Vagina (tissue), 2 donors: ENCODE measurements at places on chromosomes 12 and 14.

DNA sequence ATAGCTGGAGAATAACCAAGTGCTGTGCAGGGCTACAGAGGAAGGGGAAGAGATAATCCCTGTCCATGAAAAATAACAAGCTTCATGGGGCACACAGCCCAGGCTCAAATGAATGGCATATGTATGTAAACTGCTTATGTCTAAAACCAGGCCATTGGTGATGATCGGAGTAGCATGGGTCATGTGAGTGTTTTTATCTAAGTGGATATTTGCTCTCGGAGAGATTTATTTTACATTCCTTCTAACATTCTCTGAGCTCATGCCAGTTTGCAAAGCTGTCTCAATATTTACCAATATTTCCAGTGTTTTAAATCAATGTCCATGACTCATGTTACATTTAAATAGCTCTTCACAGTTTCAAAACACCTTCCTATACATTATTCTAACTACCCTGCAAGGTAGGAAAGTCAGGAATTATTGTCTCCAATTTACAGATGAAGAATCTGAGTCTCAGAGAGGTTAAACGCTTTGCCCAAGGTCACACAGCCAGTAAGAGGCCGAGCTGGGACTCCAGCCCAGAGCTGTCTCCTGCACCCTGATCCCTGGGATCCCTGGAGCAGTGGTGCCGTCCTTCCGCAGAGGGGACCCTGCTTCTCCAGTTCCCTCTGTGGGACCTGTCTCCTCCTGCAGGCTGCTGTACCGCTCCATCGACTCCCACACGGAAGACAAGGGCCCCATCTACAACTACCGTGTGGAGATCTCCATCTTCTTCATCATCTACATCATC, 186.7 kb upstream of the FKBP4 start:
- no peak for DNase-seq

DNA sequence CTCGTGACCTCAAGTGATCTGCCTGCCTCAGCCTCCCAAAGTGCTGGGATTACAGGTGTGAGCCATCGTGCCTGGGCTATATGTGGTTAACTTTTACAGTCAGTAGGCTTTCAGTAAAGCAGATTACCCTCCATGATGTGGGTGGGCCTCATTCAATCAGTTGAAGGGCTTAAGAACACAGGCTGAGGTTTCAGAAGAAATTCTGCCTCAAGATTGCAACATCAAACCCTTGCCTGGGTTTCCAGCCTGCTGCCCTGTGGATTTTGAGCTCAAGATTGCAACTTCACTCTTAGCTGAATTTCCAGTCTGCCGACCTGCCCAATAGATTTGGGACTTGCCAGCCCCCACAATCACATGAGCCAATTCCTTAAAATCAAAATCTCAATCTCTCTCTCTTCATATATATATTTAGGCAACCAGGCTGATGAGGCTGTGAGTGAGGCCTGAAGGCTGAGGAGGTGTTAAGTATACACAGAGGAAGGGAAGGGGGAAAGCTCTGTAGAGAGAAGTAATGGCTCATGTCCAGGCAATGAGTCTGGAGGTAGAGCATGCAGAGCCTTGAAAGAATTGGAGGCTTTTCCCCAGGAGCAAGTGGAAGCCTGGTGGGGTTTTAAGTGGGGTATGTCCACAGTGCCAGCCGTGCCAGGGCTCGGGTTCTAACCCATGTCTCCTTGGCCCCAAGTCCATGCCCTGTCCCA, 33.3 kb upstream of the ACTN1 start:
- DNase-seq = no peak

DNA sequence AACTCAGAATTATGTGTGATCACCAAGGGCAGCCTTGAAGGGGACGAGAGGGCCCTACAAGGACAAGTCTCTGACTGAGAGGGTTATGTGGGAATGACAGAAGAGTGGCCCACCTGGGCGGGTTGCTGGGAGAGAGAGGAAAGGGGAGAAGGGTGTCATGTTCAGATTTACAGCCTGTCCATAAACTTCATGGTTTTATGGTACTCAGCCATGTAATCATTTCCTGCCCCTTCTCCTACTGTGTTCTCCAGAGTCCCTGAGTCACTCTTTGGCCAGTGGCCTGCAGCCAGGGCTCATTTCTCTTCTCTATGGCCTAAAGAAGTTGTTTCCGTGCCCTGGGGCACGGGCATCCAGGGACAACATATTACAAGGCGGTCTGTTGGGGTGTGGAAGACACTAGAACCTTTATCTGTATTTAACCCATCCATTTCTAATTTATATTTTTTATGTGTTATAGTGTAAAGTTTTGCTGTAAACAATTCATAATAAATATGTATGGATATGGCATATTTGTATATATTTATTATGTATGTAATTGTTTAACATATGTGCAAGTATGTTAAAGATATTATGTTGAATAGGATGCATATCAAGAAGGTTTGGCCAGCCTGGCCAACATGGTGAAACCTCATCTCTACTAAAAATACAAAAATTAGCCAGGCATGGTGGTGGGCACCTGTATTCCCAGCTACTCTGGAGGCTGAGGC, 26.9 kb downstream of the DDX47 start:
- DNase-seq = no peak

- DNase-seq = no peak
Observed at GRCh38 chr12:100026241-100026640, 41.5 kb upstream of the ANKS1B start.

- no peak for DNase-seq
Observed at GRCh38 chr14:82313889-82314288, 780.2 kb upstream of the SEL1L start.

- DNase-seq = no peak
Observed at GRCh38 chr14:89757313-89757939, 197.1 kb downstream of the EFCAB11 start.

GRCh38 chr14:83280719-83281118, 1747.1 kb upstream of the SEL1L start:
- no peak for DNase-seq

DNA sequence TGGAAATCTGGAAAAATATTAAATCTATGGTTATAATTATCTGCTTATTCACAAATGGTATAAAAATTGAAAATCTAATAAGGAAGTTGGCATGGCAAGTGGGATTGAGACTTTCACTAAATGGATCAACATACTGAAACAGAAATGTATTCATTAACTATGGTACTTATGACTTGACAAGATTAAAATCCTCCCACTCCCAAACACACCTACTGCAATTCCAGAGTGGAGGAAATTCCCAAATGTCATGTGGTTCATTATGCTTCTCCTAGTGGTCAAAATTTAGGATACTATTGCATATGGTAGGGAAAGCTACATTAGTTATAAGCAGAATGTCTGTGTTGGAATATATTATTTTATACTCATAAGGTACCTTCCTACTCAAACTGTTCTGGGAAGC, 265.3 kb upstream of the PRICKLE1 start:
- no peak for DNase-seq

DNA sequence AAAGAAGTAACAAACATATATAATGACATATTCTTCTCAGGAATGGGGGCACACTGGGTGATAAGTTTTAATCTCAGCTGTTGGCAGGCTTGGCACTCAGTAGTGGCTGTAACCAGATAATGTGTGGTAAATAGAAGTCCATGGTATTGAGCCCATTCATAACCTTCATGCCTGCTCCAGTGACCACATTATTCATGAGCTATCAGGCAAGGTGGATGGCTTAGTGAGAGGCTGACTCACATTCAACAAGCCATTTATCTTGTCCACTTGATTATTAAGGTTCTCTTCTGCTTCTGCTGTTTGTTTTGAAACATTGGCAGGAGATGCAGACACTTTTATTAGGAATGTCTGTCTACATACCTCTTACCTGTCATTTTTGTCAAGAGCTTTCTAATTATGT, 950.4 kb upstream of the LRFN5 start:
- DNase-seq = no peak

DNA sequence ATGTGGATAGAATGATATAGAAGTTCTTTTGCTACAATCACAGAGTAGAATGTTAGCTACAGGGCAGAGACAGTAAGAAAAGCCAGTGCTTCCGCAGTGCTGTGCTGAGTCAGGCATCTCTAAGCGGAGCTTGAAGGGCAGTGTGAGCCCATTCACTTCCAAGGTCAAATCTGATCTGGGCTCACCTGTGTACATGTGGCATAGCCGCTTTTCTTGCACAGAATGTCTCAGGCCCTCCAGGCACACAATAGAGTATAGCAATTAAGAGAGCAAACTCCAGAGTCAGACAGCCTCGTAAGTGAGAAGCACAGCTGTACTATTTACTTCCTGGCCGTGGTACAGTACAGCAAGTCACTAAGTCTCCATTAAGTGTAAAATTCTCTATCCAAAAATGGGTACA, 26.8 kb downstream of the CORO1C start:
- no peak for DNase-seq

DNA sequence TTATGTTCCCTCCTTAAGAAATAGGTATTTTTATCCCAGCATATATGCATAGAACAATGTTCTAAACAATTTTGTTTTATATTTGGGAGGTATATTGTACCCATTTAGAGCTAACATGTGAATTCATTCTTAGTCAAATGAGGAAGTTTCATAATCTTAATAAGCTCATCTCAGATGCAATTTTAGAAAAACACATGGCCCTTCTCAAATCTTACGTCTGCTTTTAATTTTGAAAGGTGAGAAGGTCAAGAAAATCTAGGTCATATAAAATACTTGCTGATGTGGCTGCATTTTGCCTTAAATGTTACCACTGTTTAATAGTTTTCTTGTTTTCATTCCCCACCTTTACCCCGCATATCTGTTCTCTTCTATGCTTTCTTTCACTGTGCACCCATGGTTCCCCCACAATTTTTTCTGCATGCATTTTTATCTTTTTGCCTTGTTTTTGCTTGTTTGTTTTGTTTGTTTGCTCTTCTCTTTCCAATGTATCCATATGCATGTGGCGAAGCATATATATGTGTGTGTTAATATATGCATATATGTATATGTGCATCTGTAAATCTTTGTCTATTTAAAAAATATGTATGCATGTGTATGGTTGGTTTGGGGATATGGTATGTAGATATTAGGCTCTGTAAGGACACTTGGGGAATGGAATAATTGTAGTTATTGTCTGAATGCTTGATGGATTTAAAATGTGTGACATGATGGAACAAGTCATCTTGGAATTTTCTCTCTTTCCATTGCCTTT, 317.1 kb downstream of the BCAT1 start:
- no peak for DNase-seq

DNA sequence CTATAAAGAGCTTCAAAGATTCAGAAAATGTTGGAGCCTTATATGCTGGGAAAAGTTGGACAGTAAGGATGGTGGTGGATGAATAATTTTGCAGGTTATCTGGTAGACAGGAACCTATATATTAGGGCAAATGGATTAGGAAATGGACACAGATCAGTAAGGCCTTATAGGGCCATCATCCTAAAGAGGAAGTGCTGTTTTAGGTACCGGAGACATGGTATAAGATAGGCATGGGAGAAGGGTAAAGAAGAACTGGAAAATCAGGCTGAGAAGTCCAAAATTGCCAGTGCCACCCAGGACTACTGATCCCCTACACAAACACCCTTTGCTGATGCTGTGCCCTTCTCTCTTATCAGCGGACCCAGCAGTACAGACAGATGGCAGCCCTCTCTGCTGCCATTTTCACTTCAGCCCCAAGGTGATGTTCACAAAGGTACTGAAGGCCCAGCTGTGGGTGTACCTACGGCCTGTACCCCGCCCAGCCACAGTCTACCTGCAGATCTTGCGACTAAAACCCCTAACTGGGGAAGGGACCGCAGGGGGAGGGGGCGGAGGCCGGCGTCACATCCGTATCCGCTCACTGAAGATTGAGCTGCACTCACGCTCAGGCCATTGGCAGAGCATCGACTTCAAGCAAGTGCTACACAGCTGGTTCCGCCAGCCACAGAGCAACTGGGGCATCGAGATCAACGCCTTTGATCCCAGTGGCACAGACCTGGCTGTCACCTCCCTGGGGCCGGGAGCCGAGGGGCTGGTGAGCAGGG, 5.5 kb downstream of the GDF11 start:
- no peak for DNase-seq

DNA sequence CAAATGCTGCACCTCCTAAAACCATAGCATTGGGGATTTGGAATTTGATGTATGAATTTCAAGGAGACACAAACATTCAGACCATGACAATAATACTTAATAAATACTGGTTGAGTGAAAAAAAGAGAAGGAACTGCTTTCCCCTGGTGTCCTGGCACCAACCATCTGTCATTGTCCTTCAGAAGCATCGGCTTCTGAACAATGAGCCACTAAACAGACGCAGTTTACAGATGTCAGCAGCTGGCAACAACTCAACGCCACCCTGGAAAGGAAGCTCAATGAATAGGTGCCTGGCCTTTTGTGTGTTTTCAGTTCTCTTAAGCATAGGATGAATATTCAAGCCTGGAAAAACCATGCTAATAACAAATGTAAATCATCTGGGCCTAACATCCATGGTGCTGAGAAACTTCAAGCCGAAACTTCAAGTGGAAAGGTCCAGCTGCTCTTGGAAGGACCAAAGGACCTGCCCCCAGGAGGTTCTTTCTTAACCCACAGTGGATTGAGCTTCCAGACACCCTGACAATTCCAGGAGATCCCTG, 101.3 kb downstream of the WIF1 start:
- no peak for DNase-seq

DNA sequence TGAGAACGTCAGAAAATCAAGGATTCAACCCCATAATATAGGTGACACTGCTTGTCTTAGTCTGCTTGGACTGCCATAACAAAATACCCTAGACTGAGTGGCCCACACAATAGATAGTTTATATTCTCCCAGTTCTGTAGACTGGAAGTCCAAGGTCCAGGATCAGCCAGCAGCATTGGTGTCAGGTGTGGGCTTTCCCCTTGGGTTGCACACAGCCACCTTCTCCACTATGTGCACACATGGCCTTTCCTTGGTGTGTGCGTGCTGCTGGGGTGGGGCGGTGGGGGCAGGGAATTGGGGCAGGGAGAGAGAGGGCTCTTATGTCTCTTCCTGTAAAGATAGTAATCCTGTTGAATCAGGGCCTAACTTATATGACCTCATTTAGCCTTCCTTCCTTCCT, 106.4 kb downstream of the SLC25A47 start:
- no peak for DNase-seq

GRCh38 chr12:109092497-109093021, 713 bp downstream of the ALKBH2 start:
- no peak for DNase-seq

GRCh38 chr12:124919521-124920352, 5.3 kb upstream of the UBC start:
- DNase-seq = no peak

DNA sequence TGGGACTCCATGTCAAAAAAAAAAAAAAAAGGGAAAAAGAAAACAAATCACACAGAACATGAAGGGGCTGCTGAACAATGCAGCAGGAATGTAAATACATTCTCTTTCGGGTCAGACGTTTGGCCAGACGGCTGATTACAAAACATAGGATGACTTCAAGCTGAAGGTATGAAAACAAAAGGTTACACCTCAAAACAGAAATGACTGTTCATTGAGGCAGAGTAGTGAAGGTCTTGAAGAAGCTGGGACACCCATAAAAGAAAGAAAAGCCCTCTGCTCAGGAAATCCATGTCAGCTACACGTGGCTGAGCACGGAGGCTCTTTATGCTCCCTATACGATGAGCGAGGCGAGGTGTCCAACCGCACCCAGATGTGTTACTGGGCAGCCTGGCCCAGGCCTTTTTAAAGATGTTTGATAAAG, 37.7 kb downstream of the FGD4 start:
- DNase-seq = no peak
